Bone marrow (tissue), 2 donors: ENCODE measurements at places on chromosomes 7 and 10.

- no peak for DNase-seq
Measured at GRCh38 chr10:54710918-54711317, 90.1 kb downstream of the PCDH15 start.

- DNase-seq, result no peak
Measured at GRCh38 chr7:135236727-135237126, 3.1 kb downstream of the STRA8 start.

DNA sequence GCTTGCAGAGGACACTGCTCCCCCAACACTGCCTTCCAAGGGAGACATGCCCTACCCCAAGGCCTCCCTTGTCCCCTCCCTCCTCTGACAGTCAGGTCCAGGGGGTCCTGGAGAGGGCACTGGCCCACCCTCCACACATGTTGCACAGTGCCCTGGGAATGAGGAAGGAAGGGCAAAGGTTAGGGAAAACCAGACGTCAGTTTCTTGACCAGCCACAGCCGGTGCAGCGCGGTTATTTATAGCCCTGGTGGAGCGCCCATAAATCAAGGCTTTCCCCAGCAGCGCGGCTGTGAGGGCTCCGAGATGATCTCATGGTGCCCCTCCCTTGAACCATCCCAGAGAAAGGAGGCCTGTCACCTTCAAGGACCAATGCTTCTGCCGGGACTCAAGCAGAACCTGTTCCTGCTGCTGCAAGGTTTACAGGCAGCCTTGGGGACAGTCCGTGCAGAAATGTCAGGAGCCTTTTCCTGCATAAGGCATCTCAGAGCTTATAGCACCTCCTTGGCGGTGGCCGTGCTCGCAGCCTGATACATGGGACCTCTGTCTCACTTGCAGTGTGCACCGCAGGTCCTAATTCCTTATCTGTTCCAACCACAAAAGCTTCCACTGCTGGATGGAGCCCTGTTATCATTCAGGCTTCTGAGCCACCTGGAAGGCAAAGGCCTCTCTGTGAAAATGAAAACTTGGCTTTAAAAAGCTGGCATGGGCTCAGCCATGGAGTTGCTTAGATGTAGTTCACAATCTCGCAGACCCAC, 127.3 kb downstream of the LHPP start:
- DNase-seq, result no peak

DNA sequence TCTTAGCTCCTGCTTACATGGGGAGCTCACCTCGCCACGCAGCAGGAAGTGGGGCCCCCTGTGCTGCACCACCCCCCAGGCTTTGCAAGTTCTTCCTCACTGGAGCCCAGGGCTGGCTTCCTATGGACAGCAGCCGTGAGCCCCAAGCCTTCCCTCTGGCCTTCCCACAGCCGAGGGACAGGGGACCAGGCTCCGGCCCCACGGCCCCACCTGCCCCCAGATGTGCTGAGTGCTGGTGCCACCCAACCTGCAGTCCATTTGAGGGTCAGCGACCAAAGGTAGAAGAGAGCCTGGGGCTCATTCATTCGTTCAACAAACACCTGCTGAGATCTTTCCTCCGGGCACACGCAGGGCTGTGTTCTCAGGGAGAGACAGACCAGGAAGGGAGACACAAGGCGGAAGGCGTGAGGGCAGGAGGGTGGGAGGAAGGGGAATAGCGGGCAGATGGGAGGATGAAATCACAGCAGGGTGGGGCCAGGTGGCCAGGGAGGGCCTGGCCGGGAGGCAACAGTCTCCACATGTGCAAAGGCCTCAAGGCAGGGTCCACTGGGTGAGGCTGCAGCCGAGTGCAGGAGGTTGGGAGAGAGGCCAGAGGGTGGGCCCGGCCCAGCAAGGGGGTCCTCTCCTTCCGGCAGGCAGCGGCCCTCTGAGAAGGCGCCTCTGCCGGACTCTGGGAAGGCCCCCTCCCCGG, 100.1 kb downstream of the FOXL3 start:
- DNase-seq, result no peak

DNA sequence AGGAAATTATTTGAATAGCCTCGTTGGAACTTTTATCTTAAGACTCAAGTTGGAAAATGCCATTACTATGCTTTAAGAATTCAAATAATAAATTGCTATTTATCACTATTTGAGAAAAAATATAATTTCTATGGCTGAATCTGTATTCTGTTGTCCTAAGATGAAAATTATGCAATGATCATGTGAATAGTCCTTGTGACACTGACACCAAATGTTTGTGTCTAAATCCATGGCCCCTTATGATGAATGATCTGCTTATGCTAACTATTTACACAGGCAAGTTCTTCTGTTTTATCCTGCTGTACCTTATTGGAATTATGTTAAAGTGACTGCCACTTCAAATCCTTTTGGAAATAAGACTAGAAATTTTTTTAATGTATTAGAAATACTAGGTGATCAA, 208.7 kb downstream of the DOCK4 start:
- no peak for DNase-seq

DNA sequence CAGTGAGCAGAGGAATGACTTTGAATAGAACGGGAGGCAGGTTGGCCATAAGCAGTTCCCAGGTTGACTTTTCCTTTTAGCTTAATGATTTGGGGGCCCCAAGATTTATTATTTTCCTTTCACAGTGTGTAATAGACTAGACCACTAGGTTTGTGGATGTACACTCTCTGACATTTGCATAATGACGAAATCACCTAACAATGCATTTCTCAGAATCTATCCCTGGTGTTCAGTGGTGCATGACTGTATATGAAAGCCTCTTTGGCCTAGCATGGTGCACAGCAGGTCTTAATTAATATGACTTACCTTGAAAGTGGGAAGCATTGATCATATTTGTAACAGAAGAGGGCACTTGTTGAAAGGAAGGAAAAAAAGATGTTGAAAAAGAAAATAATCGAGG, 761.9 kb downstream of the TYW1 start:
- DNase-seq, result no peak

- DNase-seq, result no peak
Measured at GRCh38 chr7:48140001-48140681, 31.1 kb upstream of the ABCA13 start.

GRCh38 chr10:47451998-47452494, 31.9 kb downstream of the ANXA8 start:
- DNase-seq, result no peak

- DNase-seq, result no peak
Measured at GRCh38 chr7:17770710-17771375, 169.5 kb downstream of the SNX13 start.
